HFF-Myc (cell line): ENCODE measurements at places on chromosomes 7 and 10.

GRCh38 chr10:15542817-15543216 is 171.7 kb upstream of the FAM171A1 start:
- DNase-seq = no peak

GRCh38 chr10:119702583-119702982 is 23.3 kb upstream of the INPP5F start:
- no peak for DNase-seq

DNA sequence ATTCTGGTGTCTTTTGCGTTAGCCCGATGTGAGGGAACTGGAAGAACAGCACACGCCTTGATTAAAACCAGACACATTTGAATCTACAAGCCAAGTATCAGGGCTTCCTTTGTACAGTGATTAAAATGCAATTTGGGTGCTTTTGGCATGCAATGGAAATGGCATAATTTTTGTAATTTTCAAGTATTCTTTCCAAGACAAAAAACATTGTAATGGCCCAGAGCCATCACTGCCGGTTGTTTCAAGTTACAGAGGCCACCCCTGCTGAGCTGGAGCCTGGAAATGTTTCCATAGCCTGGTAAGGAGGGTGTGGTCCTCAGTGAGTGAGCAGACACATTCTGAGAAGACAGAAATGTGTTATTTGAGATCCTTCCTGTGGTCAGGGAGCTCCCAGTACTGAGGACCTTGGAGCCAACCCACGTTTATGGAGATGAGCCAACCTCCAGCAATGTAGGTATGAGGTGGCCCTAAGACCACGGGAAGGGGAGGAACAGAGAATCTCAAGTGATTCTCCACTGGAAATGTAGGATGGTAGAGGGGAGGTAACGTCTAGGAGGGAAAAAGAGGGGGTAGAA is 20.9 kb downstream of the TEX36 start:
- DNase-seq = peak; percentile 97

DNA sequence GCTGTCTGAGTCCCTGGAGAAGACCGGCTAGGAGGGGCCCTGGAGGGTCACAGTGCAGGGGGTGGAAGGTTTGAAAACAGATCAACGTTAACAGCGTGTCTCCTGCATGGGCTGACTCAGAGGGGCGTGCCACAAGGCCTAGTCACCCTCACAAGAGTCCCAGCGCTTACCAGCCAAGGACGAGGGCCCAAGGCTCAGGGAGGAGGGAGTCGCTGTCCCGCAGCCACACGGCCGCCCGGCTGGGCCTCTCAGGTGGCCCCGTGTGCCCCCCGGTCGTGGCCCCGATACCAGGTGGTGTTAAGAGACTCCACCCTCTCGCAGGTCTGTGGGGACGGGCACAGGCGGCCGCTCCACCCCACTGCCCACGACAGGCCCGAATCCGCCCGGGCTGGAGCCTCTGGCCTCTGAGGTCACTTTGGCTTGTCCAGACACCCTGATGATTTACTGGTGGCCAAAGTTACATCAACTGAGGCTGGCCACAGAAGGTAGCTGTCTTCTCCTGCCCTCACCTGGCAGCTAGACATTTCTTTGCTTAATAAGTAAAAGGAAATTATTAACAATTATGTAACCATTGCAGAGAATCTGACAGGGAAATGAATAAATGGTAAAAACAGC is 34.0 kb downstream of the FAM20C start:
- no peak for DNase-seq

GRCh38 chr7:34158368-34159153 is 253.2 kb downstream of the BMPER start:
- DNase-seq = no peak

- DNase-seq = no peak
Observed at GRCh38 chr10:12416344-12417050, 67.2 kb downstream of the CAMK1D start.

- DNase-seq = no peak
Observed at GRCh38 chr7:105920766-105921165, 42.3 kb upstream of the CDHR3 start.

GRCh38 chr7:33743594-33743993 is 161.7 kb upstream of the BMPER start:
- peak; percentile 38 for DNase-seq
